NCI-H1417 (cell line): ENCODE measurements at places on chromosomes 16 and 17.
A peak's percentile ranks its signal among the peaks of the same experiment; 100 is the strongest.

DNA sequence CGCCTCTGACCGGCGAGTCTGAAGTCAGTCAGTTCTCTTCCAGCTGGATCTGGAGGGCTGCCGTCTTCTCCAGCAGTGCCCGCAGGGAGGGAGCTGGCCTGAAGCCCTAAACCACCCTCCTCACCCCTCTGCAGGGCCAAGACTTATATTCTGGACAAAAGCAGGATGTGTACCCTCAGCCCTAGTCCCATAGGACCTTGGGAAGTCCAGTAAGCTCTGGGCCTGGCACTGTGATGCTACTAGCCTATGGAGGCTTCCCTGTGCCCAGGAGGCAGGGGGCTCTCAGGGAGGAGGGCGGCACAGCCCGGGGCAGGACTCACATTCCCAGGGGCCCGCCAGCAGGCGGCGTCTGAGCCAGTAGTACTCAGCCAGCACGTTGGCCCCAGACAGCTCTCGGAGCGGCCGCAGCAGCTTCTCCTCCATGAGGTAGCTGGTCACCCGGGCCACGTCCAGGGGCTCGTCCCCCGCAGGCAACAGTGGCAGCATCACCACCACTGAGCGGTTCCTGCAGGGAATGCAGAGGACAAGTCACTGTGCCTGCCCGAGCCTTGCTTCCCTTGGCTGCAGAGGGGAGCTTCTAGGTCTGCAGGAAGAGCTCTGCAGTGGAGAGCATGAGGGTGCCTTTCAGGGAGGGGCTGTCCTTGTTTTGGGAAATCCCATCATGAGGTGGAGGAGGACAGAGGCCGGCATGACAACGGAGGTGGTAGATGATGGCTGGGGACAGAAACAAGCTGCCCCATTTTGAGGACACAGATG is 41.7 kb downstream of the RMI2 start:
- no peak for DNase-seq

- no peak for DNase-seq
Observed at GRCh38 chr17:2580661-2581060, 12.8 kb upstream of the PAFAH1B1 start.

DNA sequence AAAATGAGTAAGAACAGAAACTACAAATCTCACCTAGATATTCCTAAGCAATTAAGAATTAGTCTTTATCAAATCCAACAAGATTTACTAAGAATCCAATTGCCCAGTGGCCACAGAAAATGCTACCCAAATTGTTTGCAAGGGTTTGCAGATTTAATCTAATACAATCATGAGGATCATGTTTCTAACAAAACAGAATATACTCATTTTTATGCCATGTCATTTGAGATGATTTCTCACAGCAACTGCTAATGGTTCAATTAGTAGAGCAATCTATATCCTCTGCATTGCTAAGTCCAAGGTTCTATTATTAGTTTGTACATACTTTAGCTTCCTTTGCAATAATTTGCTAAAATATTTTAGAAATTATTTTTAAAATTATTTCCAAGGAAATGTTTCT is 41.2 kb downstream of the HELZ start:
- no peak for DNase-seq

DNA sequence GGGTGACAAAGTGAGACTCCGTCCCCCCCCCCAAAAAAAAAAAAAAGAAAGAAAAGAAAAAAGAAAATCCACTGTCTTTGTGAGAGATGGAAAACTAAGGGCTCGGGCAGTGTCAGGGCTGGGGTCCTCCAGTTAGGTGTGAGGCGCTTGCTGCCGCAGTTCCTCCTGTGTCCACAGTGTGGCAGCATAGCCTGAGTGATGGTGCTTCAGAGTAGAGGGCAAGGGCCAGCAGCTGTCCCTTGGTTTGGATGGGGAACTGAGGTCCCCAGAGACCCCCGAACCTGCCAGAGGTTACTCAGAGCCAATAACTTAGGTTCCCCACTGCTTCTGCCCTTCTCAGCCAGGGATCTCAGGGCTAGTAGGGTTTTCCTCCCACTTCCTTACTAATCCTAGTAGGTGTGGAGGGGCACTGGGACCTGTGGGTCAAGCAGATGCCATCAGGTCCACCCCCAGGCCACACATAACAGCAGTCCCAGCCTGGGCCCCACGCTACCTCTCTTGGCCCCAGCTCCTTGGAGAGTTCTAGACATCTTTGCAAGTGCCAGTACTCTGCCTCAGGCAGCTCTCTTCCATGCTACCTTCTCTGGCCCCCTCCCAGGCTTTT is 7.9 kb upstream of the LLGL1 start:
- peak; percentile 64 for DNase-seq

DNA sequence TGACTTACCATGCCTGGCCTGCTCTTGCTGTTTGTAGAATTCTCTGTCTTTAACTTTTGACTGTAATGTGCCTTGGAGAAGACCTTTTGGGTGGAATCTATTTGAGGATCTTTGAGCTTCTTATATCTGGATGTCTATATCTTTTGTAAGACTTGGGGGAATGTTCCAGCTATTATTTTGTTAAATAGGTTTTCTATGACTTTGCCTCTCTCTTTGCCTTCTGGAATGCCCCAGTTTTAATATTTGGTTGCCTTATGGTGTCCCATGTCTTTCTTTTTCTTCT is 10.3 kb upstream of the PHB1 start:
- no peak for DNase-seq

GRCh38 chr16:3509470-3509928 is 8.7 kb downstream of the CLUAP1 start:
- no peak for DNase-seq

- DNase-seq: no peak
Observed at GRCh38 chr17:30570596-30571265, 93.5 kb downstream of the GOSR1 start.

- no peak for DNase-seq
Observed at GRCh38 chr17:36885153-36885735, 52.0 kb upstream of the LHX1 start.

- DNase-seq: no peak
Observed at GRCh38 chr16:22938647-22939046, 124.7 kb downstream of the HS3ST2 start.

DNA sequence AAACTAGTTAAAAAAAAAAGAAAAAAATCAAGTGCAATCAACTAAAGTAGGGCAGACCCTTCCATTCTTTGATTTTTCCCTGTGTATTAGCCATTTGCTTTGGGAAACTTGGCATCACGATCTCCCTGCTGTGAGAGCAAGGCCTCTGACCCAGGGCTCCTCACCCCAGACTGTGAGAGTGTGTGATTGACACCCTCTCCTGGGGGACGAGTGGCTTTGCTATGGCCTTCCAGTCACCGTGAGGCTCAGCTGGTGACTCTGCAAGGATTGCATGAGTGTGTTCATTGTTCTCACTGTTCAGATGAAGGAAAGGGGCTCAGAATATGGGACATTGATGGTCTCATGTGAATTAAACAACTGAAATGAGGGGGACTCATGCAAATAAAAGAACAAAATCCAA is 69.0 kb upstream of the BCAR1 start:
- no peak for DNase-seq

DNA sequence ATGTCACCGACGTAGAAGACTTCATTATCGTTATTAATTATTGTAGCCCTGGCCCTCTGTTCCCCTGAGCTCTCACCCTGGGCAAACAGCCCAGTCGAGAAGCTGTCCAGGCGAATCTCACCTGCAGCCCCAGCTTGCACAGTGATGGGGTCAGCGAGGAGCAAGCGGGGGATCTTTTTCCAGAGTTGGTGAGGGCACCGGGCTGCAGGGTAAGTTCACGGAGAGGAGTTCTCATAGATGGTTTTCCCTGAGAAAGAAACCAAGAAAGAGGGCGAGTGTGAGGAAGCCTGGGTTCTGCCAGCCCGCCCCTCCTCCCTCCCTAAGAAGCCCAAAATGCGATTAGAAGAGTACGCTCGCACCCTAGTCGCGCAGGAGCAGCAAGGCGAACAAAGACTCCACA is 436 bp downstream of the SPAG5 start:
- DNase-seq: no peak

DNA sequence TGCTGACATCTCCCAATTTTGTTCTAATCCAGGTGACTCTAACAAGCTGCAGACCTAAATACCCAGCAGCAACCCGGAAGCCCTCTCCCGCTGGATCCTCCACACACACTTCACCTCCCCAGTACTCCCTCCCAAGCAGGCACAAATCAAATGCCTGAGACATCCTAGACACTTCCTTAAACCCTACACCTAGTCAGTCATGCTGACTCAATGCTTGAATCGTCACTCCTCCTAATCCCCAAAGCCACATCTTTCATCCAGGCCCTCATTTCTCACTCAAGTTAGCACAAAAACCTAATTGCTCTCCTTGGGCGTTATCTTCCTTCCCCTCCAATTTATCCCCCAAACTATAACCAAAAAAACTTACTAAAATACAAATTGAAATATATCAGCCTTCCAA is 32.7 kb downstream of the CMC2 start:
- DNase-seq: no peak

GRCh38 chr17:12990041-12990808 is 27.6 kb downstream of the ELAC2 start:
- no peak for DNase-seq

DNA sequence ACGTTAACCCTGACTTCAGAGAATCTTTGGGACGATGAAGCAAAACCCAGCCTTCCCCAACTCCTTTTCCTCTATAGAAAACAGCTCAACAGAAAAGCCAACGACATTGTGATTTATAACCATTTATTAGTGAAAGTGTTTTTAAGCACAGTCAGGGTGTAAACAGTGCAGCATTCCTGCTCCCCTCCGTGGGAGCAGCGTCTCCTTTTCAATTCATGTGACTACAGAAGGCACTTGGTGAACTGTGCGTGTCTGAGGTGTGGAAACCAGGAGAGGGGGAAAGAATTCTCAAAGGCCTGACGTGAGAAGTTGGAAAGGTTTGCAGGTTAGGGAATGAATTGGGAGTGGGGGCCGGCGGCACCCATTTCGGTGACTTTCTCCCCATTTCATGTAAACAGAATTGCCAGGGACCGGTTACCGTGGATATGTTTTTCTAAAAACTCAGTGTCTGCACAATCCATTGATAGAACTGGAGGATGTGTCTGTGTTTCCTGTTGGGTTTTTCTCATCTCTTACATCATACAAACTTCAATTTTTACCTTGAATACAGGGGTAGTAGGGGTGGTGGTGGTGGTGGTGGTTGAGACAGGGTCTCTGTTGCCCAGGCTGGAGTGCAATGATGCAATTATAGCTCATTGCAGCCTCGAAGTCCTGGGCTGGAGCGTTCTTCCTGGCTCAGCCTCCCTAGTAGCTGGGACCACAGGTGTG is 53.1 kb downstream of the NDE1 start:
- no peak for DNase-seq

GRCh38 chr16:23301251-23302044 is 654 bp upstream of the SCNN1B start:
- DNase-seq: no peak

GRCh38 chr17:68249354-68249765 is 1.5 kb downstream of the AMZ2 start:
- DNase-seq: no peak

GRCh38 chr16:30766206-30766932 is 4.2 kb downstream of the RNF40 start:
- DNase-seq: no peak

GRCh38 chr16:16850274-16850673 is 471.3 kb downstream of the NPIPA7 start:
- DNase-seq: no peak

- DNase-seq: peak; percentile 75
Observed at GRCh38 chr16:88022076-88023042, 71.1 kb downstream of the BANP start.

DNA sequence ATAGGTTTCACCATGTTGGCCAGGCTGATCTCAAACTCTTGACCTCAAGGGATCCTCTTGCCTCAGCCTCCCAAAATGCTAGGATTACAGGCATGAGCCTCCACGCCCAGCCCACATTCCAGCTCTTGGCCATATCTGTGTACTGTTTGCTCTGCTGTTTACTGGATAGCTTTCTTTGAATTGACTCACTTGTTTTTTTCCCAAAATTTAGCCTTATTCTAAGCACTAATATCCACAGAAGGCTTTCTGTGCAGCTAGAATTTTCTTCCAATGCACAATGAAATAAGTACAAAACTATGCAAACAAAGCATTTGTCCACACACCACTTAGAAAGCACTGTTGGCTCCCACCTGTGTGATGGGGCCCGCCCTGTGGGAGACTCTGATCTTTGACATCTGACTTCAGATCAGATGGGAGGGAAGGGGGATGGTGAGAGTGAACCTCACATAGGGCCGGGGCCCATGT is 72.2 kb downstream of the CLEC16A start:
- no peak for DNase-seq

DNA sequence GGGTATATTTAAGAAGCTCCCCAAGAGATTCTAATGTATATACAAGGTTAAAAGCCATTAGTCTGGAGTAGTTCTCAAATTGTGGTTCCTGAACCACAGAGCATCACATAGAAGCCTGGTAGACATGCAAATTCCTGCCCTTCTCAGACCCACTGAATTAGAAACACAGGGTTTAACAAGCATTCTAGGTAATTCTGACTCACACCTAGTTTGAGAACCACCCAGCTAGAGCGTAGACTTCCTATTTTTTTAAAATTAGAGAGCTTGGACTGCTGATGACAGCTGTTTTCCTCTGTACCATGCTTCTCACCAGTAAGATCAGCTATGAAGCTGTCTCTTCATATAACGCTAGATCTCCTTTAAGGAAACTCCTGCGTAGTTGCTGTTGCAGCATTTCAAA is 50.6 kb downstream of the HS3ST3B1 start:
- no peak for DNase-seq

GRCh38 chr16:68090130-68090529 is 5.0 kb downstream of the NFATC3 start:
- no peak for DNase-seq

- no peak for DNase-seq
Observed at GRCh38 chr16:1572673-1573072, 39.2 kb downstream of the IFT140 start.

GRCh38 chr16:30525844-30526136 is 576 bp downstream of the ZNF768 start:
- DNase-seq: no peak

DNA sequence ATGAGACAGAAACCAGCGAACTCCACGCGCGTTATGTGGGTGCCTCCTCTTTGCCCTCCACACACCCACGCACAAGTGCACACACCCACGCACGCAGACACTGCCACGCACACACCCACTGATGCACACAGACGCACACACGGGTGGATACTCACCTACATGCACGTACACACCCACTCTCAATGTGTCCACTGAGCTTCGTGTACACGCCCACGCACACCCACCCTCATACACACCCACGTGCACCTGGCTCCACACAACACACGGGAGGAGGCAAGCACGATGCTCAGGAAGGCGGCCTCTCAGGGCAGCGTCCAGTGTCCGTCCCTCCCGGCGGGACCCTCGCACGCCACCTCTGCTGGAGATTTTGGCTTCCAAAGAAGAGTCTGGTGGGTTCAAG is 4.2 kb downstream of the RFNG start:
- DNase-seq: no peak
